Neural progenitor cell (in vitro differentiated cells): ENCODE measurements at places on chromosomes 7 and 10. TPM values are rescaled to one million over a fixed set of nuclear protein-coding genes. Genes with fewer than 3 reads are reported as not detected.

DNA sequence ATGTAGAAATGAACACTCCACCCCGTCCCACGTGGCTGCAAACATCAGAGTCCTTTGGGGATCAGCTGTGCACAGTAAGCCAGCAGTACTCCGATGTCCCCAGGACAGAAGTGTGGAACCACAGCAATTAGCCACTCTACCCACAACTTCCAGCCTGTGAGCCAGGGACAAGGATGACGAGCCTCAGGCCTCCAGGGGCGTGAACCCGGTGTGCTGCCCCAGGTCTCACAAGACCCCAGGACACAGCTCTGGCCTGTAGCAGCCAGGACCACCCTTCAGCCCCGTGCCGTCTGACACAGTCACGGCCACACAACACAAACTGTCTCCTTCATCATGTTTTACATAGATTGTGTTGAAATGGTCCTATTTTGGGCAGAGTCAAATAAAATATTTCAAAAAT is 113.0 kb upstream of the DIP2C start:
- H3K4me1 ChIP-seq = no peaks in the 10 kb centered on the region
- no peak overlapping the region for H3K4me3 ChIP-seq
- no peak overlapping the region for H3K27ac ChIP-seq
- no peaks in the 10 kb centered on the region for H3K36me3 ChIP-seq
- DNase-seq = no peak
- H3K27me3 ChIP-seq = no peaks in the 10 kb centered on the region

- H3K4me3 ChIP-seq = no peak overlapping the region
- peaks cover 18% of the 10 kb centered on the region for H3K4me1 ChIP-seq
Observed at GRCh38 chr7:142964502-142965246, 2.5 kb upstream of the KEL start.

DNA sequence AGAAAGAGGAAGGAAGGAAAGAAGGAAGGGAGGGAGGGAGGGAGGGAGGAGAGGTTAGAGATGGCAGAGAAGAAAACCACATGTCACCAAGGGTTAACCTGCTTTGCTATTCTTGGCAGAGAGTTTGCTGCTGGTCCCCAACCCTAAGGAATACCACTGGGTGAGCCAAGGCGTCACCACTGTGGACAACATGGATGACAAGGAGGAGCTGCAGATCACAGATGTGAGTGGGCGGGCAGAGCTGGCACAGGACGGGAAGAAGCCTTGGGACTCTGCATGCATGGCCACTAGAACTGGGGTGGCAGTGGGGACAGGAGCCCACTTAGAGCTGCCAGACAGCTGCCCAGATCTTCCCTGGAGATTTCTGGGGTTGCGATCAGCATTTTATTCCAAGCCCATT is 17.2 kb upstream of the MYH16 start:
- H3K4me3 ChIP-seq = no peak overlapping the region
- no peaks in the 10 kb centered on the region for H3K36me3 ChIP-seq
- peaks cover 18% of the 10 kb centered on the region for H3K4me1 ChIP-seq
- no peaks in the 10 kb centered on the region for H3K27me3 ChIP-seq

Gene PSD
- total RNA-seq = 0.09 and 2.8 TPM in 2 replicates
